ENCODE measurements at places on chromosomes 2 and 18.
A peak's percentile ranks its signal among the peaks of the same experiment; 100 is the strongest.

GRCh38 chr2:27095745-27096651 lies 9.4 kb downstream of the KHK start:
- DNase-seq, result peak; percentile 13

DNA sequence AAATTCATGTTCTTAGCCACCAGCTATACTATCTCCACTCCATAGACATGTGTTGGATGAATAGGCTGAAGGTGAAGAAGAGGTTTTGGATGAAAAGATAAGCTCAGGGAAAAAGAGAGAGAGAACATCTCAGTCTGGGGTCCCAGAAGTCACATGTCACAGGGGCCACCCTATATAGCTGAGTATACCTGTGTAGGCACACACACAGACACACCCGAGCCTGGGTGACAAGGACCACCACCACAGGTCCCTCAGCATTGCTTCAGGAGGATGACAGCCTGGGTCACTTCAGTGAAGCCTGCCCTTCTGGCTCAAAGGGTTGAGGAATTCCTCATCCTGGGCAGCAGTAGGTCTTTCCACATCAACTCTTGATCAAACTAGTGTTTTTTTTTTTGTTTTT lies 56.2 kb downstream of the POLR1A start:
- no peak for DNase-seq

- no peak for DNase-seq
Measured at GRCh38 chr2:235806986-235807750, 313.3 kb downstream of the AGAP1 start.

DNA sequence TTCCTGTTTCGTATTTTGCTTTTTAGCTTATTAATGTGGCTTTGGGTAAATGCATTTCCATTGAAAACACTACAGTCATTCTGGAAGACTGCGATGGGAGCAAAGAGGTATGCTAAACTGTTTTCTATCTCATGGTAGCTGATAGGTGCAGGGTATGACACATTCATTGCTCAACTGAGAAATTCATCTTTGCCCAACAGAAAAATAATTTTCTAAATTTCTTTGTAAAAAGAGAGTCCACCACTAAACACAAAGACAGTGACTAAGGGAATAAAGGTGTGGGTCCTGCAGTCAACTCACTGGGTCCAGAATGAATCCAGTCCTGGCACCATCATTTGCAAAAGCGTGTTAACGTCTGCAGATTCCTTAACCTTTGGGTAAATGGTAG lies 19.9 kb downstream of the ERMN start:
- no peak for DNase-seq

DNA sequence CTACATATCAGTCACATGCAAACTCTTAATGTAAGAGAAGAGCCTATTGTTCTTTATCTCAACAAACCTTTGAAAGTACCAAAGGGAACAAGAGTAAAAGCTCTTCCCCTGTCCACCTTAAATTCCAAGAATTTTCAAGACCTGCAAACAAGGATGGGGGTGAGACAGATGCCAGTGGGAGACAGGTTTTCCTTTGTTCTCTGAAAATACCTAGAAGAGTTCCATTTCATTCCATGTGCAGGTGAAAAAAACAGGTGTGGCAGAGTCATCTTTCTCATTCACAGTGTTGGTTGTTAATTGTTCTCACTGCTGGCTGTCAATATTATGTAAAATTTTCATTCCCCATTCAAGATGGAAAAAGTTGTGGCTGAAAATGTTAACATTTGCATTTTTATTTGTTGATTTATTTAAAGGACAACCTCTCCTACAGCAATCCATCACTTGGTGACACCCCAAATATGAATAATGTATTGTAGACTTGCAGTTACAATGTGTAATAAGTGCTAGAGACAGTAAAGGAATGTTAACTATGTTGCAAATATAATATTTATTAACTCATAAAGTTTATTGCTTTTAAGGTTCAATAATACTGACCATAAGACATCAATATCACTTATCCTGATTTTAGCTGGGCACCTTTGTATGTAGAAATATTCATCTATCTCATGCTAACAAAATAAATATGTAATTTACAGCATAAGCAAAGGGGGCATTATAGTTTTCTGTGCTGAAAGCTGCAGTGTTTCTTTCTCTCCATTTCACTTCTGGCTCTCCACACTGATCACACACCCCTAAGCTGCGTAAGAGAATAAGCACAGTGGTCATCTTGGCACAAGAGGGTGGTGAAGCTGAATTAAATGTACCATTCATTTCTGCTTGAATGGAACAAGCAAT lies 347.0 kb downstream of the KIAA1328 start:
- no peak for DNase-seq

DNA sequence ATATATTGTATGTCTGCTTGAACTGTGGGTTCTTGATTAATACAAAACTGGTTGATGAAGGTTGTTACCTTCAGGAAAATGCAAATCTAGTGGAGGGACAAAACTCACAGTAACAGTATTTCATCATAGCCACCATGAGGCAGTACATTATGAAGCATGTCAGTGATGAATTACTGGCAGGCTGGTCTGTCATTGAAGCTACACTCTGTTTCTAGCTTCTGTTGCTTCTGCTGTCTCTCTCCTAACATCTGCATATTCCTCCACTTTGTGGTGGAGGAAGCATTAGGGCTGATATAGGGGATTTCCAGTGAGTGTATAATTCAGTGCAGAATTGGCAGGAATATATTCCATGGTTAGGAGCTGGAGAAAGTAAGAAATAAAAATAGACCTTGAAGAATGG lies 44.2 kb upstream of the RAB6D start:
- DNase-seq, result no peak
